ENCODE measurements at places on chromosomes 4 and X.

DNA sequence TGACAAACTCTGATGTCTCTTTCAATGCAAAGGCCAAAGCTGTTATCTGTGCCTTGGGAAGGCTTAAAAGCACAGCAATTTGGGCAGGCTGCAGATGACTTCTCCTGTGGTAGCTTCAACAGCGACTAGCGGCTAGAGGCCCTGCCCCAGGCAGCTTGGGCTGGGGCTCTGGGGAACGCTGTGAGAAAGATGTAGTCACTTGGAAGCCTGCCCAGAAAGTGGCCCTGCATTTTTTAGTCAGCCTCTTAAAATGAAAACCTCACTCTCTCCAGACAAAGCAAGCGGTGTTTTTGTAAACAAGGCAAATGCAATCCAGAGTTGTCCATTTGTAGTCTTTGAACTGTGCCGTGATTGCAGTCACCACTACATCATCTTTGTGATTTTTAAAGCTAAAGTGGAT lies 27.5 kb downstream of the PCYT1B start:
- DNase-seq, result peak; percentile 12

DNA sequence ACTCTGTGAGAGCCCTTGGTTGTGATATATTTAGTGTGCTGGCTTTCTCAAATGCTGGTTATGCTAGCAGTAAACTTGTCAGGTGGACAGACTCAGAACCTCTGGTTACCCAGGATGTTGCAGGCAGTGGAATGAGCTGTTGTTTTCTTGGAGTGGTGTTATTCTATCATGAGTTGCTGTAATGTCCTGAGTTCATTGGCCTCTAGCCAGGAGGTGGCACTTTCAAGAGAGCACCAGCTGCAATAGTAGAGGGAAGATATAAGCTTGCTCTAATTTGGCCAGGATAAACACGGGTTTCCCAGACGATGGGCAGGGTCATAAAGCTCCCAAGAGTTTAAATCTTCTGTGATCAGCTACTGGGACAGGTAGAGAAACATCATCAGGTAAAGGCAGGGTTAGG lies 95.0 kb upstream of the UBQLN2 start:
- DNase-seq, result no peak

DNA sequence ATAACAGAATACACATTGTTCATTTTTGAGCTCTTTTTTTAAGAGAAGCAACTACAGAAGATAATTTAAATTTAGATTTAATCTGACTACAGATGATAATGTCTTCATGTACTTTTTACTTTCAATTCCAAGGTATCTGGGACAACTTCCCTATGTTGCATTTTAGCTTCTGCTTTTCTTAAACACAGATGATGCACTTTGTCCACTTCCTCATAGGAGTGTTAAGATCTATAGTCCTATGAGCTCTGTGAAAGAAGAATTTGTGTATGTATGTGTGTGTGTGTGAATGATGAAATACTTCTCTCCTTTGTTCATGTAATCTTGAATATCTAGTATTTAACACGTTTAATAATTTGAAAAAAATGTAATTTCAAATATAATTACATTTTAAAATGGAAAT lies 5.3 kb upstream of the FHIP1A start:
- no peak for DNase-seq

GRCh38 chr4:15109600-15109999 lies 107.3 kb downstream of the CPEB2 start:
- DNase-seq, result no peak

DNA sequence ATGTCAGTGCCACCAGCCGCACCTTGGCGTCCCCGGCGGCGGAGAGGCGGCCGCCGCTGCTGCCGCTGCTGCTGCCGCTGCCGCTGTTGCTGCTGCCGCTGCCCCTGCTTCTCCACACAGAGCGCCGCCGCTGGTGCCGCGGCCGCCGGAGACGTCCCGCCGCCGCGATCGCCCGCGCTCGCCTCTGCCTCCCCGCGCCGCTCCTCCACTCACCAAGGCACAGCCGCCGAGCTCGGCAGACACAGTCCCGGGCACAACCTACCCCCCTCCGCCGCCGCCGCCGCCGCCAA lies at the start of gene PPP3CA:
Gene PPP3CA, minus strand, starts transcription at position 260 of the 290 bp plus-strand sequence.
- DNase-seq, result peak; percentile 27

DNA sequence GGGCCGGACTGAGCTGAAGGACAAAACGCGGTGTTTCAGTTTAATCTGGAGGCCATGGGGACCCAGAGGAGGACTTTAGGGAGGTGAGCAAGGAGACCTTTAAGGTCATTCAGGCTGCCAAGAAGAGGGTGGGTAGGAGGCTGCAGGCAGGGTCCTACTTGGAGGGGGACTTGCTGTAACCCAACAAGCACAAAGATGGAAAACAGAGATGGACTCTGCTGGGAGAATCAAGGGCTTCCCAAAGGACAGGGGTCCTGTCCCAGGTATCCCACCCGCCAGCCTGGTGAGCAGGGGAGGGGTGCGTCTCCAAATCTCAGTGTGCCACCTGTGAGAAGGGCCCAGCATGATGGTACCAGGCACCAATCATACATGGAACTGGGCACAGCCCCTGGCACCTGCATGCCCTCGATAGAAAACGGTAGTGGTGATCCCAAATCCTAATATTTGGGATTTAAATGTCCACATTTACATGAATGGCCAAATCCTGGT lies 3.9 kb upstream of the HAUS3 start:
- no peak for DNase-seq

DNA sequence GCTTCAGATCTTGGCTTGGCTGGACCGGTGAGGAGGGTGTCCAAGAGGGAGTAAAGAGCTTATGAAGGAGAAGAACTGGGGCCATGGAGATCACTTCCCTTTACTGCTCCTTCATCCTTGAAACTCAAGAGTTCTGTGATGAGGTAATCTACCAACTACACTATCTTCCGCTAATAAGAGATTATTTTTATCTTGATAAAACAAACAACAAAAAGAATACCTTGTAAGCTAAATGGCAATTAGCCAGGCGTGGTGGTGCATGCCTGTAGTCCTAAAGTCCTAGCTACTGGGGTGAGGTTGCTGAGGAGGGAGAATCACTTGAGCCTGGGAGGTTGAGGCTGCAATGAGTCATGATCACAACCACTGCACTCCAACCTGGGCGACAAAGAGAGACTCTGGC lies 47.4 kb downstream of the HAUS3 start:
- DNase-seq, result no peak

- no peak for DNase-seq
These were observed 36.5 kb downstream of the FGFBP1 start for GRCh38 chr4:15901998-15902397.

GRCh38 chrX:107542500-107542899 lies 85.8 kb upstream of the PRPS1 start:
- peak; percentile 40 for DNase-seq

GRCh38 chr4:73608689-73609594 lies 11.3 kb downstream of the RASSF6 start:
- DNase-seq, result no peak

- DNase-seq, result peak; percentile 34
These were observed at the start of gene FREM3 for GRCh38 chr4:143700416-143701352. Gene FREM3 (minus strand): TSS chr4:143700675. CDS start chr4:143700675, 0 bp downstream.

DNA sequence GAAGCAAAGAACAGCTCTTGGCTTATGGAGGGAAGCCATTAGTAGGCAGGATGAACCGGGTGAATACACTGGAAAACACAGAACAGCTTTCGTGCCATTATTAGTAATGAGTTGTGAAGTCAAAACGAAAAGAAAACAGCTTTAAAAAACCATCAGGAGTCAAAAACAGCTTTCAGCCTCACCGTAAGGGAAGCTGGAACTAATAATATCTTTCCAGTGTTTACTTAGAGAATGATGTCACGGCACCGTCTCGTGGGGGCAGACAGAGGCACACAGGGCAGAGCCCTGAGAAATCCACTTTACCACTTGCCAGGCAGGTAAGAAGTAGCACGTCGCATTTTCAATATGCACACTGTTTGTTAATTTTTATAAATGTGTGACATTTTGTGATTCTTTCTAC lies 37.9 kb upstream of the HMX1 start:
- DNase-seq, result no peak

DNA sequence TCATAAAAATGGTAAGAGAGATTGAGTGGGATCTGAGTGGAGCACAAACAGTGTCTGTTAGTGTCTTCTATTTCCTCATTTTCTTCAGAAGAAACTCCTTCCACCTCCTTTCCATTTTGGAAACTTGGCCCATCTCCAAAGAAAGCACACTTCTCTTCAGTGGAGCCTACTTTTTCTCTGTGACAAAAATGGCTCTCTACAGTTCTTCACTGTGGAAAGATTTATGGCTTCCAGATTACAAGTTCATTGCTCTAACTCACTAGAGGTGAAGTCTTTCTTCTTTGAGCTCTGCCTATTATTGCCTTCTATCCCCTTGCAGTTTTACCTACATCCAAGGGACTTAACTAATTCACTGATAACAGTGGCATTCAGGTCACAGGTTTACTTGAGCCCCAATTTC lies 325.8 kb downstream of the ANTXR2 start:
- peak; percentile 11 for DNase-seq

GRCh38 chr4:107900508-107900907 lies 30.8 kb upstream of the CYP2U1 start:
- DNase-seq, result no peak

GRCh38 chr4:41339812-41340809 lies 83.4 kb downstream of the UCHL1 start:
- no peak for DNase-seq

GRCh38 chrX:119826399-119826959 lies 26.3 kb downstream of the UPF3B start:
- DNase-seq, result no peak

DNA sequence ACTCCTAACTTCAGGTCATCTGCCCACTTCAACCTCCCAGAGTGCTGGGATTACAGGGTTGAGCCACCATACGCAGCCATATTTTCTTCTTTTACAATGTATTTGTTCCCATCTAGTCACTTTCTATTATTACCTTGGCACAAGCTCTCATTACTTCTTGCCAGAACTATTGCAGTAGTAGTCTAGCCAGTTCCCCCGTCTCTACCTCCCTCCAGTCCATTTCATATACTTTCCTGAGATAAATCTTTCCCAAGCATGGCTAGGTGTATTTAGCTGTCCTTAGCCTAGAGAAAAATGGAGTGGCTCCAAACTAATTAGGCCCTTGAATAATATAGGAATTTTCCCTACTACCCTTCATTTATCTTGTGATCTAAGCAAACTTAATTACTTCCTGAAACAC lies 412.2 kb downstream of the RPA4 start:
- DNase-seq, result no peak

GRCh38 chr4:98997166-98997565 lies 1.6 kb downstream of the METAP1 start:
- DNase-seq, result no peak

GRCh38 chr4:14701389-14701788 lies 300.9 kb upstream of the CPEB2 start:
- DNase-seq, result no peak

- DNase-seq, result no peak
These were observed 25.1 kb upstream of the APLN start for GRCh38 chrX:129679901-129680300.

DNA sequence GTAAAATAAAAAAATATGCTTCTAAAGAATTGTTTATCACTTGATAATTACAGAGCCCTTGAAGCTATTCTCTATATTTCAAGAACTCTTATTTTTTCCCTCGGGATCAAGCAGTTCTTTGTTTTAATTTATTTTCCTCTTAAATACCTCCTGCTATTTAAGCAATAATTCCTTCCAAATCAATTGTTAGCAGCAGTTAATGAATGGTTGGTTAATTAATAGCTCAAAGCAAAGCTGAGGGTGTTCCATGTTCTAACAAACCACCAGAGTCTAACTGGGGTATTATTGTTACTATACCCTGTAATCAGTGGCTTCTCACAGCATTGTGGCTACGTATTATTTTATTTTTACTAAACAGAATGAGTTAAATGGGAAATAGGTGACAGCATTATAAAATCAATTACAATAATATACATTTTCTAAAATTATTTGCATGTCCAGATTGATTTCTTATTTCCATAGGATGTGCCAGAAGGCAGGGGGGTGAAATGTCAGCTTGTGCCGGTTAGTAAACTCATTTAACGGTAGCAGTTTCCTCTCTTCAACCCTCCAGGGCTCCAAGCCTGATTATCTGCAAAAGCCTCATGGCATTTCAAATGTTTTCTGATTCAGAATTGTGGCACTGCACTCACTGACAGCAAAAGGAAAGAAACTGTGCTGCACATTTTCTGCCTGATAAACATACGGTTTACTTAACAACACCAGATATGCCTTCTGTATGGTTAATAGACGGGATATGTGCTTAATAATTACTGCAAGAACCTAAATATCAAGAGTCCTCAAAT lies 286.9 kb upstream of the EMCN start:
- no peak for DNase-seq

GRCh38 chrX:14864631-14865030 lies 8.2 kb downstream of the FANCB start:
- DNase-seq, result no peak

GRCh38 chrX:120365320-120365719 lies 3.4 kb downstream of the ATP1B4 start:
- DNase-seq, result peak; percentile 74

DNA sequence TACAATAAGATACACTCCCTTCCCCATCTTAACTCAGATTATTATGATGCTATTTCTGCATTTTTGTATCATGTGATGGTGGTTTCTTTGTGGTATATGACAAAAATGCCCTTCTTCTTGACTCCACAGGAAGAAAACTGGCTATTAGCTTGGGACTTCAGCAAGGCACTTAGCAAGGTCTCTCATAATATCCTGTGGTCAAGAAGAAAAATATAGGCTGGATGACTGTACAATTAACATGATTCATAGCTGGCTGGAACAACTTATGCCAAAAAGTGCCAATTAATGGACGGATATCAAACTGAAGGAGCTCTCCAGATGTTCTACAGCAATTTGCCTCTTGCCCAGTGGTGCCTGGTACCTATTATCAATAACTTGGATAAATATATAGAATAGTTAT lies 2.3 kb upstream of the MID1IP1 start:
- no peak for DNase-seq

DNA sequence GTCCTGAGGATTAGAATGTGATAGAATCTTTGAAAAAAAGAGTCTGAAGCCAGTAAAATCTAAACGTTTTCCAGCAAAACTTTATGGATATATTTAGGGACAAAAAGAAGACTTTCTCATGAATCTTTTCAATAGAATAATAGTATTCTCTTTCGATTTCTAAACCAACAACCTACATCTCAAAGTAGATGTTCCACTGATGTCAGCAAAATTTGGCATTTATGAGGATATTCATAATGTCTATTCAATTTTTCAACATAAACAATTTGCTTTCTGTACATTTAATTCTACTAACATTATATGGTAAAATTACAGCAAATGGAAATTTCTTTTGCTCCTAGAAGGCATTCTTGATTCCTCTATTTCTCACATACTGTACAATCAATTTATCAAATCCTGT lies 886.5 kb downstream of the CENPC start:
- no peak for DNase-seq

- no peak for DNase-seq
These were observed 15.8 kb upstream of the NPFFR2 start for GRCh38 chr4:72016011-72016410.

- no peak for DNase-seq
These were observed 241.9 kb upstream of the SFRP2 start for GRCh38 chr4:154030746-154031145.

- DNase-seq, result no peak
These were observed 313.0 kb downstream of the AFF2 start for GRCh38 chrX:148813422-148813821.

DNA sequence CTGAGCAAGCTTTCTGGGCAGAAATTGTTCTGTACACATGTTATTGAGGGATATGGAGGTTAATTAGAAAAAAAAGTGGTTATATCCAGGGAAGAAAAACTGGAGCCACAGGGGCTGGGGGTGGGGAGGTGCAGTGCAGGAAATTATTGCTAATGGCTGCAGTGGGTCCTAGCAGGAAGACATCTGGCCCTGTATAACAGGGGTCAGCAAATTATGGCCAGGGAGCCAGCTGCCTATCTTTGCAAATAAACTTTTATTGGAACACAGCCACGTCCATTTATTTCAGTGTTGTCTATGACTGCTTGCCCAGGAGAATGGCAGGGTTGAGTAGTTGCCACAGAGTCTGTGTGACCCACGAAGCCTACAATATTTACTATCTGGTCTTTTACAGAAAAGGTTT lies 23.4 kb upstream of the PRPS2 start:
- no peak for DNase-seq
